ENCODE measurements at places on chromosomes 2 and 18. TPM values are rescaled to one million over a fixed set of nuclear protein-coding genes. Genes with fewer than 3 reads are reported as not detected.

Gene NYAP2
- total RNA-seq: not detected

Gene LIMS4
- 3.3 TPM for total RNA-seq

DNA sequence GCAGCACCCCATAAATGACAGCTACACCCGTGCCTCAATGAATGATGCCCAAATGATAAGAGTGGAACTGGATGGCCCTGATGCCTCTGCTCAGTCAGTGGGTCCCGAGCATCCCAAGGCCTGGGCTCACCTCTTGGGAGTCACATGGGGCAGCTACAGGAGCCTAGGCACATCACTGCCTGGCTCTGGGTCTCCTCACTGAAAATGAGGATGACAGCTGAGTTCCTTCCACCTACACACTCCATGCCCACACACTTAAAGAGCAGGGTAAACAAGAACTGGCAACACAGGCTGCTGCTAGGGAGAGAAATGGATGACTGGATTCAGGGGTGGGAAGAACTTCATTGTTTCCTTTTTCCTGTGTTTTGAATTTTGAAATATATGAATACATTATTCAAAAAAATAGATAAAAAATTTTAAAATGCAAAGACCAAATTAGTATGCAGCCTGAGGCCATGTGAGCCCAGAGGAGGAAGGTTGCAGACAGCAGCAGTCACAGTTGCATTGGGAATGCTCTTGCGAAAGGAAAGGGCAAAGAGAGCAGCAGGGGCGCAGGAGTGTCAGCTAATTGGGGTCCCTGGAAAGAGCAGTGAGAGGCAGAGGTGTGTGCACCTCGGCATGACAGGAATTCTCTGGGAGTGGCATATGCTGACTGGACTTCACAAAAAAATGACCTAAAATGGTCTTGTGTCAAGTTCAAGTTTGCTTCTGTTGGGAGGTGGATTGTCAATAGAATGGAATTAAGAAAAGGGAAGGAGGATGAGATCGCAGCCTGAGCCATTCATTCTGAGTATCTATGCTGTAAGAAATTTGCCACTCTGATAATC lies 327.1 kb downstream of the CELF4 start:
- DNase-seq: no peak

- DNase-seq: no peak
These were observed 86.3 kb upstream of the NPAS2 start for GRCh38 chr2:100733391-100734187.

Data from activated CD4-positive, alpha-beta memory T cell treated with anti-CD3 and anti-CD28 coated beads for 36 hours (primary cell).